ENCODE measurements at places on chromosomes 1 and 21. TPM values are rescaled to one million over a fixed set of nuclear protein-coding genes. Genes with fewer than 3 reads are reported as not detected.

GRCh38 chr1:170192546-170192945 is 46.8 kb downstream of the NTMT2 start:
- DNase-seq, result no peak

DNA sequence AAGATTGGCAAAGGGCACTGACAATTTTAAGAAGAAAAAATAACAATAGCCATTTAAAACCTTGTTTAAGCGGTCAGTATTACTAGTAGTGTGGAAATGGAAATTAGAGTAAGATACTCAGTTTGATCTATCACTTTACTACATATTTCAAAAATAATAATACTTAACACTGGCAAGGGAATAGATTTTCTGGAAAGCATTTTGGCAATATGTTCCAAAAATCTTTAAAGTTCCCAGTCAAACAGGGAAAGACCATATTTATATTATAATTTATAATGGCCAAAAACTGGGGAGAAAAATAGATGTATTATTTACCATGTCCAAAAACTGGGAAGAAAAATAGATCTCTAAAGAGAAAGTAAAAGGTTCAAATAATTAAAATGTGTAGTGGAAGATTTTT is 28.6 kb upstream of the C1orf21 start:
- DNase-seq, result no peak

DNA sequence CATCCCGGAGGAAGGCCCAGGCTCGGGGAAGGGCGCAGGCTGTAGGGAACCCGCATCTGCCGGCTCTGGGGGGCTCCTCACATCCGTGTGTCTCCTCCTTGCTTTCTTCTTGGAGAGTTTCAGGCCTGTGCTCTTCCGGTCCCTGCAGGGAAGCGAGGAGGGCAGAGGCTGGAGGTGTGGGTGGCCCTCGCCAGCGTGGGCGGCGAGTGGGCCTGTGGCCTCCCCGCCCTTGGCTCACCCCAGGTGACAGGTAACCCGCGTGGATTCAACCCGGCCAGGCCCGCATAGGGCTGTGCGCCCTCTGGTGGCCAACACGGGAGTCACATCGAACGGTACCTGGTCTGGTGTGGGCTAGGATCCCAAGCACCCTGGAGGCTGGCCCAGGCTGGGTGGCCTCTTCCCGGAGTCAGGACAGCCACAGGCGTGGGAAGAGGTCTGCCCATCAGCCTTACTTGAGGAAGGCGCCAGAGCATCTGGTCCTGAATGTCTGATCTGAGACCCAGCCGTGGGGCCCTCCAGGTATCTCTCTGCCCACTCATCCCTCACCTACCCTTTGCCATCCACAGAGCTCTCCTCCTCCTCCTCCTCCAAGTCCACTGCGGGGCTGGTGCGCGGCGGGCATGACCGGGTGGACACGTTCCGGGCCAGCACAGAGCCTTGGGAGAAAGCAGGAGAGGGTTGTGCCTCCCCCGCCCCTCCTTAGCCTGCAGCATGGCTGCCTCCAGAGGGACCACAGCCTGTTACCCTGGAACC is 9.6 kb upstream of the TNFRSF25 start:
- DNase-seq, result peak; percentile 85

LGR6 gene
- total RNA-seq, result 1.6 TPM

GRCh38 chr1:232416026-232416568 is 213.8 kb downstream of the SIPA1L2 start:
- DNase-seq, result no peak

DNA sequence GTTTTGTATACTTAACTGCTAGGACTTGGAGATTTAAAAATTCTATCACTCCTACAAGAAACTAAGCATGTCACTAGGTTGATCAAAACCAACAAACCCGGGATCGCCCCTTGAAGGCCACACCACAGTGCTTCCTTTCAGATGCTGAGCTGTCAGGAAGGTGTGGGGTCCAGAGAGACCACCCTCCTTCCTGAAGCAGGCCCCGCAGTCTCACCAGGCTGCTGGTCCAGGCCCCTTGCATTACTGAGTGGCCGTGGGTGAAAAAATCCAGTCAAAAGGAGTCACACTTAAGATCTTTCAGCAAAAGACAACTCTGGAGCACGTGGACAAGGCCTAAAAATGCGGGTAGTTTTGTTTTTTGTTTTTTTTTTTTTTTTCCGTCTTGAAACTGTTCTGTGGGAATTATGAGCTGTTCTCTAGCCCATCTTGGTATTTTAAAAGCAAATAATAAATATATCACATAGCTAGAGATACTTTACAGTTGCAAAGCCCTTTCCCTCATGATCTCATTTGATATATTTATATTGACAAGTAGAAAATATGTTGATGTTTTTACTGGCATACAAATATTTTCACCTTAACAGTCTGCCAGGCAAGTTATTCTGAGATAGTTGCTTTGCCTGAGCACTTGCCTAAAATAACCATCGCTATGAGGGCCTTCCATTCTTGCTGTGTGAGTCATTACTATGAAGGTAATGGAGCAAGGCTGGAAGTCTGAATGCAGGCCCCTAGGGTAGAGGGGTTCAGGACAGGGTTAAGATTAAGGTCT is 73.1 kb upstream of the EDEM3 start:
- no peak for DNase-seq

DNA sequence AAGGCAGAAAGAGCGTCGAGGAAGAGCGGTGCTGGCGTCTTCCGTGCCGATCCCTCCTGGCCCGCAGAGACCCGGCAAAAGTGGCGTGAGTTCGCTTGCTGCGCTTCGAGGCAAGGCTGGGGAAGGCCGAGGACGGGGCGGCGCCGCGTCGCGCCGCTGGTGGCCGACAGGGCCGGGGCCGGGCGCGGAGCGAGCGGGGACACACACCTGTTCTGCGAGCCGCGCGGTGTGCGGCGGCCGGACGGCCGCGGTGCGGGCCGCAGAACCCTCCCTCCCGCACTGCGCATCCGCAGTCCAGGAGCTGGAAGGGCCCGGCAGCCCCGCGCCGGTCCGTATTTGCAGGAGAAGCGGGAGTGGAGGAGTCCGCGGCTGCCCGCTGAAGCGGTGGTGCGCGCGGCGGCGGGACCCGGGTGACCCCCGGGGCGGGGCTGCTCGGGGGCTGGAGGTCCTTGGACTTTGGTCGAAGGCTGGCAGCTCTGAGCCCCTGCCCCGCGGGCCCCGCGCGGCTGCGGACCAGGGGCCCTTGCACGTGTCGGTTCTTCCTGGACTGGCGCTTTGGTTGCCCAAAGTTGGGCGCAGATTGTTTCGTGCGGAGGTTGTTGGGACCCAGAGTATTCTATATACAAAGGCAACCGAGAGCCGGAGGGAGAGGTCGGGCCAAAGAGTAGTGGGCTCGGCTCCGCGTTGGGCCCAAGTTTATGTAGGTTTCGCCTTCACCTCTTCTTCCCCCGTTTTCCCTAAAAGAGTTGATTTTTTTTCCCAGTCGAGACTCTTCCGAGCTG is 2.6 kb downstream of the RNF220 start:
- no peak for DNase-seq

COL11A1 gene
- total RNA-seq, result not detected

DNA sequence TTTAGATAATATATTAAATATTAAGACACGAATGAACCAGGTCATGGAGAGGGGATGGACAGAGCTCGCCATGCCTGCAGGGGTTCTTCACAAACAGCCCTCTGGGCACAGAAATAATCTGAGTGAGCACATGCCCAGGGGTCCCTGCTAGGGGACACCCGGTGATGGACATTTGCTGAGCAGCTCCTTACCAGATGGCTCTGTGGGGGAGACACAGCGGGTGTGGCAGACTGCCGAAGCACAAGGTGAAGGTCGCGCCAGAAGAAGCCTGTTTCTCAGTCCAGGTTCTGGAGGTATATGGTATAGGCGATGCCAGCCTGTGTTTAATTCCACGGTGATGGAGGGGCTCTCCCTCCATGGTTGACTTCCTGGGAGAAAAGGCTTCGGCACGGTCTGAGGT is 9.6 kb downstream of the TRABD2B start:
- DNase-seq, result no peak

DNA sequence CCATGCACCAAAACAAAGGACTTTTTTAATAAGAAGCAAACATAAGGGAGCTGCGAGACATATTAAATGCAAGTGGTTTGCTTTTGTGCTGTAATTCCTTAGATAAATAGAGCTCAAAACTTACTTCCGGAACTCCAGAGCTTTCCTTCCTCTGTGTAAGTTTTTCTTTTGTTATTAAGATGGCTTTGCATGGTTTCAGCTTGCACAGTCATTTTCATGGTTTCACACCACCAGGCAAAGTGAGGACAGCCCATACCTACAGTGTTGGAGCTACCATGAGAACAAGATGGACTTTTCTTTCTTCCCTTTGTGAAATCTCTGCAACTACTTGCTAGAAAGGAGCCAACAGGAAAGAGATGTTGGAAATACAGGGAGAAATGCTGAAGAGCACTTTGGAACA is 368.0 kb downstream of the SETD4 start:
- DNase-seq, result no peak

PAQR6 gene
- total RNA-seq, result 0.43 TPM

MEX3A gene
- 0.75 TPM for total RNA-seq

GRCh38 chr1:83064589-83065242 is 934.2 kb downstream of the TTLL7 start:
- DNase-seq, result no peak

PGLYRP4 gene
- total RNA-seq, result not detected

GRCh38 chr1:234970731-234971476 is 157.7 kb downstream of the TOMM20 start:
- peak; percentile 85 for DNase-seq

GRCh38 chr1:210841926-210842625 is 291.9 kb downstream of the KCNH1 start:
- no peak for DNase-seq

DNA sequence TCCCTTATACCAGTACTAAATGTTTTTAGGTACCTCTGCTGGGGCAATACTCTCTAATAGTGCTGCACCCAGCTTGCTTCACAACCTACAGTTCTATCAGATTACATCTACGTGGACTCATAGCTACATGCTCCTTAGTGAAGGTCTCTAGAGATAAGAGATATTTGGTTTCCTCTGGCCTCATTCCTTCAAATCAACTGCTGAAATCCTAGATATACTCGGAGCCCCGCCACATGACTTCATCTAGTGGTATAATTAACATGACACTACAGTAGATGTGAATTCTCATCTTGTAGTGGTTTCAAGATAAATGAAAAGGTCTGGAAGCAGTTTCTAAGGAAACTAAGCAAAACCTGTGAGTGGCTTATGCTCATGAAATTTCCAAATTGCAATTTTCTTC is 115.4 kb downstream of the SMYD2 start:
- no peak for DNase-seq

CTH gene
- 85.7 TPM for total RNA-seq

CCDC28B gene
- total RNA-seq, result 0.56 TPM

KRTAP19-3 gene
- total RNA-seq, result not detected

CAMK2N1 gene
- 28.3 TPM for total RNA-seq

C1orf185 gene
- not detected for total RNA-seq

DNA sequence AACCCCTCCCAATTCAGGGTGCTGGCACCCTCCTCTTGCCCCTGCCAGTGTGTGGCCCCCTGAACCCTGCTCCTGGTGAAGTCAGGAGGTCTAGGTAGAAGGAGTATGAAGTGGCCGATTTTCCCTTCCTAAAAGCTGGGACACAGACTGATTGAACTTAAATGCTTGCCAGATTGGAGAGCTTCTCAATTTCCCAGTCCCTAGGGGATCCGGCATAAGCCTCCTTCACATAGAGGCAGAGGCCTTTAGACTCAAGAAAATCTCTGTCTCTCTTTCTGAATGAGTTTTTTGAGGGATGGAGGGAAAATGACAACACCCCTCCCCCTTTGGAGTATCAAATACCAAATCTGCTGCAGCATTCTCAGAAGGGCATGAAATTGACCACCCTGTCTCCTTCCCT is 51.5 kb downstream of the SYT2 start:
- no peak for DNase-seq

TCEA3 gene
- 83.4 TPM for total RNA-seq

GRCh38 chr1:40922969-40923368 is 56.5 kb upstream of the CTPS1 start:
- DNase-seq, result no peak

IVL gene
- total RNA-seq, result not detected

FTCD gene
- total RNA-seq, result 159 TPM

DNA sequence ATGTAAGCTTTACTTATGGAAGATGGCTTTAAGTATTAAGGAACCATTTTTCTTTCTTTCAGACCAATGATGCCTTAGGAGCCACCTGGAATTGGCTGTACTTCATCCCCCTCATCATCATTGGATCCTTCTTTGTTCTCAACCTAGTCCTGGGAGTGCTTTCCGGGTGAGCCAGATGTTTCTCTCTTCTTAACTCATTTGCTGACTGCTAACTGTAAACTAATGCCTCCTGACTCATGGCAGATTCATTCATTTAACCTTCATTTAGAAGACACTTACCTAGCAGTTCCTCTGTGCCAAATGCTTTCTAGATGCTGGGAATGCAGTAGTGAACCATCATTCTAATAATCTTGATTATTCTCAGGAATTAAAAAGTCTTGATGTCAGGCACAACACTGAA is 168.0 kb downstream of the CACNA1E start:
- DNase-seq, result no peak

- no peak for DNase-seq
Measured at GRCh38 chr21:14833666-14834351, 231.0 kb downstream of the NRIP1 start.

DNA sequence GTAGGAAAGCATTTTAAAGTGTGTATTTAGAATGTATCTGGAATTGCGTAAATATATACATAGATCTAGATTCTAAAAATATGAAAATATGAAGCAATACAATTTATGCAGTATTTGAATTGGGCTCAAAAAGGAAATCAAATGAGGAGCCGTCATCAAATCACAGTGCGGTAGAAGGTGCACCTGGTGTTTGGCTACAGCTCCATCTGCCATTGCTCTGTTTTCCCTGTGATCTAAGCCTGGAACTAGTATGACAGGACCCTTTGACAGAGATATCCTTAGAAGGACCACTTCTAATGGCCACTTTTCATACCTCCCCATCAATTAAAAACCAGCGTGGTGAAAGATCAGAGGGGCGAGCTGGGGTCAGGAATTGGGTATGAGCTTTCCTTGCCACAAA is 202.6 kb downstream of the NFIA start:
- no peak for DNase-seq

GPATCH3 gene
- total RNA-seq, result 6.8 TPM

RRP1 gene
- total RNA-seq, result 25.1 TPM

GRCh38 chr1:77643456-77643855 is 39.0 kb downstream of the ZZZ3 start:
- no peak for DNase-seq

GRCh38 chr1:5427026-5427613 is 565.1 kb downstream of the NPHP4 start:
- no peak for DNase-seq

GRCh38 chr1:31937300-31938183 is 626 bp downstream of the PTP4A2 start:
- DNase-seq, result peak; percentile 81

- no peak for DNase-seq
Measured at GRCh38 chr1:179840107-179840506, 37.5 kb downstream of the TOR1AIP2 start.

GRCh38 chr1:31436596-31437432 is 23.8 kb downstream of the SERINC2 start:
- no peak for DNase-seq

HTR6 gene
- not detected for total RNA-seq

CHD5 gene
- not detected for total RNA-seq
